ENCODE measurements at places on chromosomes 3 and 15. TPM values are rescaled to one million over a fixed set of nuclear protein-coding genes. Genes with fewer than 3 reads are reported as not detected.
A peak's percentile ranks its signal among the peaks of the same experiment; 100 is the strongest.

ROPN1 gene
- total RNA-seq, result not detected

CYP1A2 gene
- total RNA-seq, result not detected

DAPK2 gene
- 2.2 TPM for total RNA-seq

P2RY12 gene
- total RNA-seq, result not detected

CHRNA7 gene
- 0.63 TPM for total RNA-seq

RBP2 gene
- total RNA-seq, result not detected

PTX3 gene
- total RNA-seq, result 161 TPM

WDR93 gene
- total RNA-seq, result not detected

SERPINI1 gene
- 1.2 TPM for total RNA-seq

GOLGA6A gene
- total RNA-seq, result not detected

BSN gene
- total RNA-seq, result 0.17 TPM

ATP10A gene
- 0.69 TPM for total RNA-seq

FSD2 gene
- not detected for total RNA-seq

- DNase-seq, result no peak
Observed at GRCh38 chr15:78389322-78389721, 48.7 kb upstream of the IREB2 start.

DNA sequence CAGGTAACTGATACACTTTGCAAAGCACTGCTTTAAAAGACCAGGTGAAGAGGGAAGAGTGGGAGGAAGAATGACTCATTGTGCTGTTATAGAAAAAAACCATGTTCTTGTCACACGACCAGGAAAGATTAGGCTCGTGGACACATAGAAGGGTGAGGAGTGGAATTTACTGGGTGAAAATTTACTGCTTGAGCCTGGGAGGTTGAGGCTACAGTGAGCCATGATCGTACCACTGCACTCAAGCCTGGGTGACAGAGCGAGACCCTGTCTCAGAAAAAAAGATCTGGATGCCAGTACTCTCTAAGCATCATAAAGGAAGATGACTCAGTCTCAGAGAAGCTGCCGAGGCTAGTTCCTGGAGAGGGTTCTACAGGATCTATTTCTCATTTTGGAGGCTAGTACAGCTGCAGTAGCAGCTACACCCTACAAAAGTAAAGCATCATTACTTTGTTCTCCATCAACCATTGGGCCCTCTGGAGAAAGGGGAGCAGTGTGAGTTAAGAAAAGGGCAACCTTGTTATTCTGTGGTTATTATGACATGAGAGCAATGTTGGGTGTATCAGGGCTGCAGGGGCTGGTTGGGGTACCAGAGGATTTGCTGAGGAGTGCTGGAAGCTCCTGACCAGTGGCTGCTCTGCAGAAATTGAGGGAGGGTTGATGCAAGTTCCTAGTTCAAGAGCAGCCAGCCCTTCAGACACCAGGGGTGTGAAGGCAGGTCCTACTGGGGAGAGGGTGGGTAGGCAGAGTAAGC lies 75.4 kb downstream of the CMTM8 start:
- DNase-seq, result peak; percentile 52

- DNase-seq, result no peak
Observed at GRCh38 chr15:56194035-56194434, 49.6 kb downstream of the RFX7 start.

DNA sequence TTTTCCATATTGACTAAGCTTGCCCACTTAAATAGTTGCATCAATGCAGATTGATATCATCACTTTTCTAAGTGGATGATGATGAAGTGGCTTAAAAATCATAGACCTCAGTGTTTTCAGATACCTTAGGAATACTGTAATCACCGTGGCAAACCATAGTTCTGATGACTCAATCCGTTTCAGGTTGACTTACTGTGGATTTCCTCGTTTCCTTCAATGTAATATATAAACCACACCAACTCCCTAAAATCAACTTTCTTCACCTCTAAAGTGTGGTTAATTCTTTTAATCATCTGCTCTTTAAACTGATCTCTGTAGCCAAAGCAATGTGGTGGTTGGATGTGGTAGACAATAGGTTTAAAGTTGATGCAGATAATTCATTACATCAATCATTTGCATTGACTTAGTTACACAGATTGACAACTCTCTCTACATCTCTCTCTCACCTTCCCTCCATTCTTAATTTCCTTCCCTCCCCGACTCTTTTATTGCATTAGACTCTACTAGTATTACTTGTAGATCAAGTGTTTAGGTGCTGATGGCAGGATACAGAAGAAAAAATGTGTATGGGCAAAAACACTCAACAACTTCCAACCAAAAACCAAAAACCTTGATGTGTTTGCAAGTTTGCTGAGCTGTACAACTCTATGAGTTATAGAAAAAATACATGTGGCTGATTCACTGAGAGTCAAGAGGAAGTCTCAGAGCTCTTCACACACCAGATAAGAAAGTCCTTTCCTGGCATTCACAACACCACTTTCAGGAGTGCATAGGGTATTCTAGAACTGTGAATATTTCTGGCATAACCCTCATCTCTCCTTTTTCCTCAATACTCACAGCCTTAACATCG lies 243.5 kb downstream of the NFKBIZ start:
- peak; percentile 40 for DNase-seq

DNA sequence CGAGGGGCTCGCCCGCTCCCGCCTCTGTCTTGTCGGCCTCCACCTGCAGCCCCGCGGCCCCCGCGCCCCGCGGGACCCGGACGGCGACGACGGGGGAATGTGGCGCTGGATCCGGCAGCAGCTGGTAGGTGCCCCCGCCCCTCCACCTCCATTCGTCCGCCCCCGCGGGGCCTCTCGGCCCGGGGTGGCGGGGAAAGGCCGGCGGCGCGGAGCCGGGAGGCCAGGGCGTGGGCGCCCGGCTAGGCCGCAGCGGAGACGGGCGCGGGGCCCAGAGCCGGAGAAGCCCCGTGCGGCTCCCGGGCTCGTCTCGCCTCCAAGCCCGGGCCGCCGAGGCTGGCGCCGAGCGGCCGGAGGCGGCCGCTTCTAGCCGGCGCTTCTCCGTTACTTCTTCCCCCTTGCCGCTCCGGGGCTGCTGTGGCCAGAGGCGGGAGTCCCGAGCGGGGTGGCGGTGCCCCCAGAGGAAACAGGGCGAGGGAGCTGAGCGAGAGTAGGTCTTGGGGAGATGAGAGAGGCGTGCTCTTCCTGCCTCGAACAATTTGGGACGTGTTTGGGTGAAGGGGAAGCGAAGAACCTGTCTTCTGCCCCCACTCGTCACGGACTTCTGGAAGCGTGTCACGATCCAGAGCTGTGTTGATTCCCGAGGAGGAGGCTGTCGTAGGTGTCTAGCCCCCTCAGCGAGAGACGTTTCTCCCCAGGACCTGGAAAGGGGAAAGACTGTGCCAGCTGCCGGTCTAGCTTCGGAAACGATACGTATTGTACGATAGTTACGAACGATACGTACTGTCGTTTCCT lies 555 bp downstream of the ATP11B start:
- DNase-seq, result peak; percentile 52

- DNase-seq, result peak; percentile 38
Observed at GRCh38 chr3:49461443-49462171, 8.5 kb upstream of the DAG1 start.

- DNase-seq, result no peak
Observed at GRCh38 chr15:78242128-78242527, 7.8 kb upstream of the ACSBG1 start.

GRCh38 chr15:70358871-70359647 lies 261.3 kb upstream of the TLE3 start:
- DNase-seq, result no peak

DNA sequence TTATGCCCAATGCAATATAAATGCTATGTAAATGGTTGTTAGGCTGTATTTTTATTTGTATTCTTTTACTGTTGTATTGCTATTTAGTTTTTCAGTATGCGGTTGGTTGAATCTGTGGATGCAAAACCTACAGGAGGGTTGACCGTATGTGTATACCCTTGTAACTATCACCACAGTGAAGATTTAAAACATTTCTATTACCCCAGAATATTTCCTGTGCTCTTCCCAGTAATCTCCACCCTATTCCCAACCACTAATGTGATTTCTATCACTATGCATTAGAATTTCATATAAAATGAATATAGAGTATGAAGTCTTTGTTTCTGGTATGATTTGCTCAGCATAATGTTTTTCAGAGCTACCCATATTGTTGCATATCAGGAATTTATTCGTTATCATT lies 705.0 kb downstream of the MECOM start:
- no peak for DNase-seq

DNA sequence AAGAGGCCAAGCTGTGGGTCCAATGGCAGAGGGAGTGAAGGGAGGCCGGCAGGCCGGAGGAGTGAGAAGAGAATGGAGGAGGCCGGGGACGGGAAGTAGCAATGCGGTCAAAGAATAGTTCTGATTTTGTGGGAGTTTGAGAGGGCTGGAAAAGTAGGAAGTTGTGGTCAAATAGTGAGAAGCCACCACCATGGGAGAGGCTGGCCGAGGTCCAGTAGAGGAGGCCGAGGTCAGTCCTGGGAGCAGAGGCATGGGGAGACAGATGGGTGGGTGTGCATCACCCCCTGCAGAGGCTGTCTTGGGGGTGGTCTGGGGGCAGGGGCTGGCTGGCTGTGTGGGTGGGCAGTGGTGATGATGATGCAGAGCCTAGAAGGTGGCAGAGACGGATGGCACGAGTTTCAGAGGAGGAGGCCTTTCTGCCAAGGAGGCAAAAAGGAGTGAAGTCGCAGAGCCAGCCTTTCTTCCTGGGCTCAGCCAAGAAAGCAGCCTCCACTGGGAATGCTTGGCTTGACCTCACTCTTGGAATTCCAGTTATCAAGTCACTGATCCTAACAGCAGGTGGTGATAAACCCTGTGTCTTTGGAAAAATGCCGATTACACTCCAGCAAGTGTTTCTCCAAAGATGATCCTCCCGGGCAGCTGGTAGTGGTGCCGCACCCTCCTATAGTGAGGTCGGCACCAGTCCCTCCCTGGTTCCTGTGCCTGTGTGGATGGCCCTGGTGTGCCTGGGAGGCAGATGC lies 57.3 kb downstream of the ARNT2 start:
- DNase-seq, result peak; percentile 94

GRCh38 chr3:108820586-108820985 lies 2.0 kb upstream of the TRAT1 start:
- DNase-seq, result peak; percentile 47

GRCh38 chr15:40421246-40422157 lies 15.9 kb downstream of the IVD start:
- peak; percentile 48 for DNase-seq

GRCh38 chr15:53837263-53837662 lies 77.8 kb upstream of the WDR72 start:
- DNase-seq, result no peak

- DNase-seq, result no peak
Observed at GRCh38 chr15:60399931-60400330, 2.1 kb upstream of the ANXA2 start.

GRCh38 chr15:28003302-28004037 lies 95.6 kb downstream of the OCA2 start:
- DNase-seq, result no peak

- no peak for DNase-seq
Observed at GRCh38 chr3:45345846-45346580, 42.4 kb upstream of the LARS2 start.

DNA sequence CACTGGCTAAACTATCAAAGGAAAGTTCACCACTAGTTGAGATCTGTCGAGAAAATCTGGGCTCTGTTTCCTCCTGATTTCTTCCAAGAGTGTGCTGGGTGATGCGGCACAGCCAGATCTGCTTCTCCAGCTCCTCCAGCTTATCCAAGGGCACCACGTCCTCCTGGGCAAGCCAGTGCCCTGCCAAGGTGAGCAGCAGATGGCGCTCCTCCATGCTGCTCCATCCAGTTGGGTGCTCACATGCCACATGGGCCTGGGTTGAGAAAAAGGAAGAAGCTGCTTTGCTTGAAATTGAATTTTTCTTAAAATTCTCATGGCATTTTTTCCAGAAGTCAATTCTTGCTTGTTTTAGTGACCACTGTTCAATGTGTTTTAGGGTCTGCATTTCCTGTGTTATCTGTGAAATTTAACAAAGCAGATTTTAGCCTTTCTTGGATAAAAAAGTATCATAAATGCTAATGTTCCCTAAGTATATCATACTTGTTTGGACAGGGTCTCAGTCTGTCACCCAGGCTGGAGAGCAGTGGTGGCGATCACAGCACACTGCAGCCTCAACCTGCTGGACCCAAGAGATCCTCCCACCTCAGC lies 47.3 kb downstream of the EIF3J start:
- DNase-seq, result peak; percentile 36

DNA sequence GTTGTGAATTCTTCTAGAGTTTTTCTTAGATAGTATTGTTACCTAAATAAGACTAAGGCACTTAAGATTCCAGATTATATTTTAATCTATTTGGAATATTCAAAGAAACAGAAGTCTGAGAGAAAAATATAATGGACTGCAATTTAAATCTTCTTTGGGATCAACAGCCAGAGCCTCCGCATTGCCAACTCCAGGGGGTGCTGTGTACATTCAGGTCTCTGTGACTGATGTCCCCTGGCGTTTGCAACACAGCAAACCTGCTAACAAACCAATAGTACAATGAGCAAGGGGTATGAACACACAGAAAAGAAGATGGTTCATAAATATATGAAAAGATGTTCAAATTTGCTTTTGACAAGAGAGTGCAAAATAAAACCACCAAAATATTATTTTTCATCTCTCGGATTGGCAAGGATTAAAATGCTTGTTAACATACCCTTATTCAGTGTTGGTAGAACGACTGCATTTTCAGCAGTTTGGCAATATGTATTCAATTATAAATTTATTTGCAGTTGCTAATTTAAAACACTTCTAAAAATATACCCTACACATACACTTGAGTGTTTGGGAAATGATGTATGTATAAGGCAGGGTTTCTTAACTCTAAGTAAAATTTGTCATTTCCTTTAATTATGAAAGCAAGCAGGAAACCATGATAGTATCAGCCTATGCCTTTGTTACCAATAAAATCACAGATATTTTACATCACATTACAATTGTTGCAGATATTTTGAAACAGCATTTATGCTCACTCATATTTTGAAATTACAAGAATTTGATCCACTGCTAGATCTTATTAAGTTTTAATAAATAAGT lies 16.1 kb upstream of the TM4SF1 start:
- DNase-seq, result peak; percentile 83

GRCh38 chr3:150362515-150363302 lies 45.4 kb upstream of the TSC22D2 start:
- DNase-seq, result no peak

DNA sequence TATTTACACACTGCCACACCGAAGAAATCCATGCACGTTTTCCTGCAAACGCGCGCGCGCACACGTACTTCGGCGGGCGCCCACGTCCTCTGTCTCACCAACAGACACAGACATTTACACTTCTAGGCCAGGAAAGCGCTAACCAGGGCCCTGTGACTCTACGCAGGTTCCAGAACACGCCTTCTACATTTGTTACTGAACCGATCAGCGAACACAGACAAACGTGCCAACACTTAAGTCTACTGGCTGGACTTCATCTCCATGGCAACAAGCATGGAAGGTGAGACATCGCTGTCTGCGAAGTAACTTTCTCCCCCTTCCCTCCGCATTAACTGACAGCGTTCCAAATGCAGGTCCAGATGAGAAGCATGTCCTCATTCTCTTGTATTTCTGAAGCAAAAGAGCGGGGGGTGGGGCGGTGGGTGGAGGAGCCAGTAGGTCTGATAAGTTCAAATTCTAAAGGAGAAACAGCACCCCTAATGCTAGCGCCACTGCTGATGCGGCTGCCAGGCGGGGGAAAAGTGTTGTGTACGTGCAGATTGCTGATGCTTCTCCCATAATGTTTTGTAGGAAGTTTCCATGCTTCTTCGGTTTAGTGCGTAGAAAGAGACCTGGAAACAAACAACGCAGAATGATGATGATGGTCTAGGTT lies at the start of gene CTXN2:
Gene CTXN2 (plus strand): TSS at position 92 of the 652 bp plus-strand sequence. CDS start 9,636 bp downstream, outside the sequence.
- no peak for DNase-seq
